CD8-positive, alpha-beta T cell (primary cell): ENCODE measurements at places on chromosomes 1 and 21. TPM values are rescaled to one million over a fixed set of nuclear protein-coding genes. Genes with fewer than 3 reads are reported as not detected.

GRCh38 chr21:38202811-38203210 is 54.0 kb upstream of the KCNJ15 start:
- no peak for DNase-seq

DNA sequence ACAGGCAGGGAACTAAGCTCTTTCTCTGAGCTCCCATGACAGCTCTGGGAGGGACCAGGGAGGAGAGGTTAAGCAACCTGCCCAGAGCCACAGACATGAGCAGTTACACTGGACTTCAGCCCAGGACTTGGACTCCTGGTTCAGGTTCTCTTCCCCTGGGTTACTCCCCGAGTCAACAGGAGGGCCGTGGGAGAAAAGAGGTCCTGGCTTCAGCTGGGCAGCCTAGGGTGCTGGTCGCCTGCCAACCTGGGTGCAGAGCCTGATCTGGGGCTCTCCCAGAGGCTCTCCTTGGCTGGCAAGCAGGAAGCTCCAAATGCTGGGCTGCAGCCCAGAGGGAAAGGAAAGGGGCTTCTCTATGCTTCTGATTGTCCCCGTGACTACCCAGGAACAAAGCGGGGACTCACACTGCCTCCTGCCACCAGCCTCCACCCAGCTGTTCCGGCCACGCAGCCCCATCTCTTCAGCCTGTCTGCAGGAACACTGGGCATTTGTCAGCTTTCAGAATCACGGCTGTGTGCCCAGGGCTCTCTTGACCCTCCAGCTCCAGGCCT is 141.8 kb downstream of the HIVEP3 start:
- DNase-seq = no peak

DNA sequence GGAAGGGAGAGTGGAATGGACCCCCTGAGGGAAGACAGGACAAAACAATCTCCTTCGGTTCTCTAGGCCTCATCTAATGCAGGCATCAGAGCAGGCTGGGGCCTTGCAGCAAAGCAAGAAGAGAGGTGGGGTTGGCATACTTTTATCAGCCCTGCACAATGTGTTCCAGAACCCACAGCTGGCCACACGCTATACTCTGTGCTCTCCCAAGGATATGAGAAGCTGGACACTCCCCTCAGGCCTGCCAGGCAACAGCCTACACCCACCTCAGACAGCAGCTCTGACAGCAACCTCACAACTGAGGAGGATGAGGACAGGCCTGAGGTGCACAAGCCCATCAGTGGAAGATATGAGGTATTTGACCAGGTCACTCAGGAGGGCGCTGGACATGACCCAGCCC is 27.3 kb downstream of the LY9 start:
- DNase-seq = no peak

GRCh38 chr1:67524143-67525052 is 94.2 kb upstream of the SERBP1 start:
- no peak for DNase-seq

- no peak for DNase-seq
Observed at GRCh38 chr1:34904236-34905097, 25.0 kb downstream of the DLGAP3 start.

- no peak for DNase-seq
Observed at GRCh38 chr1:205493241-205494085, 11.0 kb upstream of the CDK18 start.

DNA sequence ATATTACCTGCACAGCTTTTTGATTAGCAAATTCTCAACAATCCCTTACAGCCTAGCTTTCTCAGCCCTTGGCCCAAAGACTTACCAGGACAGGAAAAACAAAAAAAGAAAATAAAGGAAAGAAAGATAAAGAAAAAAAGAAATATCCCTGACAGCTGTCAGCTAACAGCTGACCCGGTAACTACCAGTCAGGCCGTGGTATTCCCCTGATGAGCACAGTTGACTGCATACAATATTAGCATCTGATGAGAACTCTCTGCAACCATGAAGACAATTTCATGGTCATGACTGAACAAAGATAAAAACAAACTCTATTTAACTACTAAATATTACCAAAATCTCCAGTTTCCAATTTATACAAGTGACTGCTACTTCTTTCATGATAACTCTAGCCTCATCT is 798.8 kb downstream of the PLA2G4A start:
- no peak for DNase-seq

- DNase-seq = no peak
Observed at GRCh38 chr1:3636080-3636479, 11.3 kb downstream of the TPRG1L start.

DNA sequence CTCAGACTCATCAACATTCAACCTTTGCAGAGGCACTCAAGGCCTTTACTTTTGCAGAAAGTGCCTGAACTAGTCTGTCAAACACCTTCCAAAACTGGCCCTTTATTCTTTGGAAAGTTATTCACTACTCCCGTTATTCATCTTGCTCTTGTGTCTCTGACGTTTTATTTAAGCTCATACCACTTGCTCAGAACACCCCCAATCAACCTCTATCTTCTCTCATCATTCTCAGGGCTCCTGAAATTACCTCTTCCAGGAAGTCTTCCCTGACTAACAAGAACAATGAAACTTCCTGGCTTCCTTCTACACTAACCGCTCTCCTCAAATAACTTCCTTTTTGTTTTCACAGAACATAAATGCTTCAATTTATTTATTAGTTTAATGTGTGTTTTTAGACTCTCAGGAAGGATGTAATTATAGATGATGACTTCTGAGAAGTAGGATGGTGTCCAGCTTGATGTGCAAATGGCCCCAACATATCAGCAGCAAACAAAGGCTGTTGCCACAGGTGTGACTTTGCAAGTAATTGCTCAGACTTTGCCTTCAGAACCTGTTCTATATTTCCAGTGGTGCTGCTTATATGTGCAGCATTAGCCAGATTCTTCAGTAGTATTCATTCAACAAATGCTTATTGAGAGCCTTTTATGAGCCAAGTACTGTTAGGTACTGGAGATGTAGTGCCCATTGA is 22.8 kb upstream of the BATF3 start:
- no peak for DNase-seq

DNA sequence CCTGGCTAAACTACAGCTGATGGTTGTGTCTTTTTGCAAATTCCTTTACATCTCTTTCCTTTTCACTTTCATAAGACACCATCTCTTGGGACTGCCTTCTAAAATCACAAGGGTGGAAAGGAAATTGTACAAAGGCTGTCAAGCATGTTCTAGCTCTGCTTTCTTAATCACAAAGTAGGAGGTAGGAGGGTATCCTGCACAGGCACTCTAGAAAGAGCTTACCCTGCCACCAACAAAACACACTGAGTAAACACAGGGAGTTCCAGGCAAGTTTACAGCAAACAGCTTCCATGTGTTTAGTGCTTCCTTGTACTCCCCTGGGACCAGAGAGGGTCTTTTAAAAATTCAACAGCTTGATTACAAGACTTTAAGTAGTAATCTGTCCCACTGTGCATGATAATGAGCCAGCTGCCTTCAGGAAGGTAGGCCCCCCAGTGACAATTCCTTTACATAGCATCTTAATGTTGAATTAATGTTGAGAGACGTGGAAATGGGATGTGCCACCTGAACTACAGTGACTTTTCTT is 2.4 kb downstream of the PLPP3 start:
- no peak for DNase-seq

ZNF695 gene
- total RNA-seq = not detected

GRCh38 chr1:13546791-13547190 is 33.0 kb upstream of the LRRC38 start:
- DNase-seq = no peak

DNA sequence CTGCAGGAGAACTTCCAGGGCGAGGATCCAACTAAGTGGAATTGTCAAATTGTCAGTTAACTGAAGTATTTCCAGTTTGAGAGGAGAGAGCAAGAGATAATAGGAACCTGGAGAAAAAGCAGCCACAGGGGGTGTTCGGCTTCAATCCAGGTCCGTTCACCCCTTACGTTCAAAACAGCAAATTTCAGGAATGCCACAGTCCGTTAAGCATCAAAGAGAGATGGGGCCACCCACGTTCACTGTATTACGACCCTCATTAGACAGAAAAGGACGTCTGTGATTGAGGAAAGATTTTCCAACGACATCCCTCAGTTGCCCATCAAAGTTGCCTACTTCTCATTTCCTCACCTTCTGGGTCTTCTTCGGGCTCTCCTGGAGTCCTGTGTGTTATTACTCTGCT is 422.5 kb upstream of the VAMP3 start:
- DNase-seq = no peak

GRCh38 chr1:211710566-211711314 is 35.3 kb upstream of the NEK2 start:
- no peak for DNase-seq

GRCh38 chr1:92482665-92483609 is 3.8 kb downstream of the GFI1 start:
- DNase-seq = peak; percentile 74

GRCh38 chr21:28224191-28224726 is 768.4 kb downstream of the LTN1 start:
- no peak for DNase-seq

PARK7 gene
- 70.0 TPM for total RNA-seq

GRCh38 chr1:150508982-150509381 is 1.1 kb downstream of the ECM1 start:
- no peak for DNase-seq

LEFTY2 gene
- total RNA-seq = not detected

RIPK4 gene
- 2.0 TPM for total RNA-seq

SLC44A3 gene
- not detected for total RNA-seq

DNA sequence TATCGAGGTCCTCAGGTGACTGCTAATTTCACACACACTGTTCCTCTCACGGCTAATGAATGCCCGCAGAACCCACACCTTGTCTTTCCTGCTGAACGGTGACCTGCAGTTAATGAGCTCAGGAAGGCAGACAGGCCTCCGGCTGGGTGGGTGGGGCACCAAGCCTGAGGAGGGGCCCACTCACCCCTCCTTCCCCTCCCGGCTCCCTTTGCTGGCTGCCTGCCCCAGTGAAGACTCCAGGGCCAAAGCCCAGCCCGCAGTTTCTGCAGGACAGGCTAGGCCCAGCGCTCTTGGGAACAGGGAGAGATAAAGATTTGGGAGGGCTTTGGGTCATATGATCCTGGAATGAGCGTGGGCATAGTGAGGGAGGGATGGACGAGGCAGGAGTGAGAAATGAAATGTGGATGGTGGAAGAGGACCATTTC is 26.4 kb downstream of the FOXO6 start:
- no peak for DNase-seq

AGT gene
- total RNA-seq = not detected

GRCh38 chr1:22641906-22642636 is 1.4 kb upstream of the C1QC start:
- DNase-seq = peak; percentile 66

DNA sequence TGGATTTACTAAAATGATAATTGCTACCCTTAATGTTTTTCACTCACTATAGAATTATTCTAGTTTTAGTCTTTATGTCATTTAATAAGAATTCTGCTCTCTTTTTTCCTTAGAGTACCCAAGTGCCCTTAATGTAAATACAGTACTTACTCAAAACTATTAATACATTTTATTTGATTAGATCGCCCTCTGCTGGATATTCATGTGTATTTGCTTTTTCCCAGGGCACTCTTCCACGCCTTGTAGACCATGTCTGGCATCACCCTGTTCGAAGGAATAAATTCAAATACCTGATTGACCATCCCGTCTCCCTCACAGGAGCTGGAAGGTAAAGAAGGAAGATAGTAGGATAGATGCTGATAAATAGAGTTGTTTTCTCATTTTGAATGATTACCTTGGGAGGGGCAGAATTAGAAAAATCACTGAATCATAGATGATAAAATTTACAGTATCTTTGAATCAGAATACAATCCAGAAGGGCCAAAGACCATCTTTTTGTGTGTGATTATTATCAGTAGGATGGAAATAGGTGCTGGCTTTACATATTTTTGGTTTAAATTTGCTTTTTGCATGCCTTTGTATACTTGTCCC is 4.1 kb downstream of the AXDND1 start:
- DNase-seq = no peak

GRCh38 chr1:66648901-66649595 is 103.2 kb upstream of the DYNLT5 start:
- no peak for DNase-seq

GRCh38 chr1:15444468-15445389 is 6.5 kb downstream of the CTRC start:
- no peak for DNase-seq

DNA sequence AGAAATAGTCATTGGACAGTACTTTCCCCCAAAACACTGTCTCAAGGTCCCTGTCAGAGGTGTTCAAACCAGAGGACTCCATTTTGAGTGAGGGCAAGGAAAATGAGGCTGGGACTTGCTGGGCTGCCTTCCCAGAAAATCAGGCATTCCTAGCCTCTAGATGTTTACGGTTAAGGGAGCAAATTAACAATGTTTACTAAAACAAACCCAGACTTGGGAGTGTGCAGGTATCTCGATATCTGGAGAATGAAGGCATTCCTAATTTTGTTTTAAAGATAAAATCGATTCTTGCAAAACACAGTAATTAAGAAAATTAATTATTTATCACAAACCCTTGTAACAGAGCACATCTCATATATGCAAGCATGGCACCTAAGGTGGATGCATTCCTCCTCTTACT is 48.9 kb upstream of the CITED4 start:
- no peak for DNase-seq

GRCh38 chr1:67138813-67139499 is 4.2 kb upstream of the C1orf141 start:
- no peak for DNase-seq

- no peak for DNase-seq
Observed at GRCh38 chr21:41228492-41228891, 60.5 kb downstream of the BACE2 start.

TAL1 gene
- not detected for total RNA-seq

- DNase-seq = no peak
Observed at GRCh38 chr1:8903908-8904650, 25.6 kb upstream of the ENO1 start.

DNA sequence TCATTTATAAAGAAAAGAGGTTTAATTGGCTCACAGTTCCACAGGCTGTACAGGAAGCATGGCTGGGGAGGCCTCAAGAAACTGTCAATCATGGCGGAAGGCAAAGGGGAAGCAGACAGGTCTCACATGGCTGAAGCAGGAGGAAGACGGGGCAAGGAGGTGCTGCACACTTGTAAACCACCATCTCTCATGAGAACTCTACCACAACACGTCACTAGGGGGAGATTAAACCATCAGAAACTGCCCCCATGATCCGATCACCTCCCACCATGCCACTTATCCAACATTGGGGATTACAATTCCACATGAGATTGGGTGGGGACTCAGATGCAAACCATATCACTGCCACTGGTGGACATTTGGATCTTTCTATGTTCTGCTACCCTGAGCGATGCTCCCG is 351.4 kb downstream of the NPHP4 start:
- DNase-seq = no peak

- DNase-seq = no peak
Observed at GRCh38 chr1:154780541-154780940, 89.5 kb downstream of the KCNN3 start.

DNA sequence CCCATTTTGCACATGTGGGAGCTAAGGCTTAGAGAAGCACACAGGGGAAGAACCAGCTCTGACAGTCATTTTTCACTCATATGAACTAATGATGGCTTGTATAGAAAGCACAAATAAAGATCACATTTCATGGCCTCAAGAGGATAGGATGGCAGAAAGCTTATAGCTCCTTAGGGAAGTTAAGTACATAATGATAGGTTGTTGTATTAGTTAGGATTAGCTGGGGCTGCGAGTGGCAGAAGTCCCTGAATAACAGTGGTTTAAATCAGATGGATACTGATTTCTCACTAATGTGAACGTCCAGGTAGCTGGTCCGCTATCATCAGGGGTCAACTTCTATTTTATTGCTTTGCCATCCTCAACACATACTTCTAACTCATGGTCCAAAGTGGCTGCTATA is 284.0 kb downstream of the RPS6KC1 start:
- no peak for DNase-seq

- DNase-seq = no peak
Observed at GRCh38 chr1:234692966-234693580, 83.1 kb upstream of the IRF2BP2 start.

GRCh38 chr21:42209801-42210479 is 9.0 kb upstream of the ABCG1 start:
- DNase-seq = no peak
